ENCODE measurements at places on chromosomes 1 and 21.

DNA sequence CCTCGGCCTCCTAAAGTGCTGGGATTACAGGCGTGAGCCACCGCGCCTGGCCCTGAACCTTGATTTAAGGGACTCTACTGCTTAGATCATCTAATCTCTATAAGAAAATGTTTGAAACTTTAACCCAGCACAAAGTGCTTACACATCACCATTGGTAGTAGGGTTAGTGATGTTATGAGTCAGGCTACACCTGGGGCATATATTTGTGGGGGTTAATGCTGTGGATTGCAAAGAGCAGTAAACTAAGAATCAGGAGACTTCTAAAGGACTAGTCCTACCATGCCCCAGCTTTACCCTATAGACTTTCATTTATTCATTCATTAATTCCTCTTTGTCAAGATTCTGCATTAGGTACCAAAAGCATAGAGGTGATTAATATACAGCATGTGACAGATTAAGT, 880.5 kb downstream of the TTLL7 start:
- DNase-seq: no peak

GRCh38 chr21:39119891-39120290, 63.4 kb downstream of the PSMG1 start:
- no peak for DNase-seq

DNA sequence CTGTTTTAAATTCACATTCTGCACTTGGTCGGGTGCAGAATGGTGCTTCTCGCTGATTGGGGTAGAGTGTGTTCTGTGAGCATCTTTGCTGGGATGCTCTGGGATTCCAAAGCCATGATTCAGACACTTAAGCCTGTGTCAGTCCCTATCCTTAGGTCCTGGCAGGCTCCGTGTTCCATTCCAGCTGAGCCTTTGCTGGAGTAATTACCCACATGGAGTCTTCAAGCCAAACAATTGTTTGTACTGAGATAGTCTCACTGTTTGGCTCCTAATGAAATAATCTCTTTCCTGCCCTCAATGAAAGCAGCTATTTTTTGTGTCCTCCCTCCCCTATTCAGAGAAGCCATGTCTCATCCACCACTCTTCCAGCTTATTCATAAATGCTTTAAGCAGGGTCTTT, 18.7 kb downstream of the SMAP2 start:
- no peak for DNase-seq

DNA sequence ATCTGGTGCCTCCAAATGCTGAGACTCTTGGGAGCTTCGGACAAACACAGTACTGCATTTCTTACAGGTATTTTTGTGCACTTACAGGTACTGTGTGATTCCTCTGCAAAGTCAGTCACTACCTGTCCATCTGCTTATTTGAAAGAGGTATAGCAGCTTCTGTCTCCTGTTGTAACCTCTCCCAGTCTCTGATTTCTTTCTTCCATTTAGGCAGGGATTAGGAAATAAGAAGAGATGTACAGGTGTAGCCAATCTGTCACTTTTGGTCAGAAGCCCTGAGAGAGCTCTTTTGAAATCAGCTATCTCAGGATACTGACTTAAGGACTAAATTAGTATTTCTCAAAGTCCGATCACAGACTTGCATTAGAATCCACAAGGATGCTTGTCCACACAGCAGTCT, 54.0 kb downstream of the AKT3 start:
- no peak for DNase-seq

- no peak for DNase-seq
These were observed 20.7 kb upstream of the HAO2 start for GRCh38 chr1:119347858-119348257.

GRCh38 chr21:32298658-32299081, at the start of gene MRAP:
Gene MRAP (plus strand): TSS chr21:32298855. CDS start chr21:32298972, 117 bp downstream.
- DNase-seq: no peak

GRCh38 chr1:44558883-44559282, 115.4 kb downstream of the TMEM53 start:
- DNase-seq: no peak

DNA sequence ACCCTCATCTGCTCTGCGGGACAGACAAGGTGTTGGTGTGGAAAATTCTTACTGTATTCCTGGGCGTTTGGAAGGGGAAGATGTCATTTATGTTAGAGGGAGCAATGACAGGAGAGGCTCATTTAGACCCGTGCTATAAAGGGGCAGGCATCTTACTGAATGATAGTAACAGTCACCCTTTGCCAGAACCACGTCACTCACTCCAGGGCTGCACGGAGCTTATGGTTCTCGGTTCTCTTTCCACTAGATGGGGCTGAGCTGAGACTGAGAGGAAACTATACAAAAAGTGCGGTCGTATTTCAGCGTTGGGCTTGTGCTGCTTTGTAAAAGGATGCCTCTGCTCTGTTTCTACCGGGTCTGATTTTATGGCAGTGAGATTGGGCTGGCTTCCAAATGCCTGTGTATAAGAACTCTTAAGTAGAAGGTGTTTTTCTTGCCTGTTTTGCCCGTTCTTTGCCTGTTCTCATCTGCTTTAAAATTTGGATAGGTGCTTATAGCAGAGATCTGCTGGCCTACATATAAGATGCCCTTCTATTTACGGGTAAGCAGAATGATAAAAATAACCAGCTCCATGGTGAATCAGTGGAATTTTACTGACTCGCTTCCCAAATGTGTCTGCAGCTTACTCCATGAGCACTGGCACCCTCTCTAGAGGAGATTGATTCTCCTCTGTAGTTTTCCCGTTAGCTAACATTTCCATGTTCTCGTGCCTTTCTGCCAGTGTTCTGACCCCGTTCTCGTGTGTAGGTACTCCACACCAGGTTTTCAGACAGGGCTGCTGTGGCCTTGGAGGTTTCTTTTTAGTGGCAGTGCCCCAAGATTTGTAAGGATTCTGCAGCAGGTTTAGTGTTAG, 55.9 kb downstream of the MRPS6 start:
- DNase-seq: peak; percentile 63

- no peak for DNase-seq
These were observed 72.2 kb downstream of the DDX20 start for GRCh38 chr1:111827946-111828345.

GRCh38 chr1:11285883-11286734, 13.1 kb downstream of the UBIAD1 start:
- no peak for DNase-seq

GRCh38 chr1:155971910-155972809, 6.2 kb downstream of the ARHGEF2 start:
- DNase-seq: no peak

DNA sequence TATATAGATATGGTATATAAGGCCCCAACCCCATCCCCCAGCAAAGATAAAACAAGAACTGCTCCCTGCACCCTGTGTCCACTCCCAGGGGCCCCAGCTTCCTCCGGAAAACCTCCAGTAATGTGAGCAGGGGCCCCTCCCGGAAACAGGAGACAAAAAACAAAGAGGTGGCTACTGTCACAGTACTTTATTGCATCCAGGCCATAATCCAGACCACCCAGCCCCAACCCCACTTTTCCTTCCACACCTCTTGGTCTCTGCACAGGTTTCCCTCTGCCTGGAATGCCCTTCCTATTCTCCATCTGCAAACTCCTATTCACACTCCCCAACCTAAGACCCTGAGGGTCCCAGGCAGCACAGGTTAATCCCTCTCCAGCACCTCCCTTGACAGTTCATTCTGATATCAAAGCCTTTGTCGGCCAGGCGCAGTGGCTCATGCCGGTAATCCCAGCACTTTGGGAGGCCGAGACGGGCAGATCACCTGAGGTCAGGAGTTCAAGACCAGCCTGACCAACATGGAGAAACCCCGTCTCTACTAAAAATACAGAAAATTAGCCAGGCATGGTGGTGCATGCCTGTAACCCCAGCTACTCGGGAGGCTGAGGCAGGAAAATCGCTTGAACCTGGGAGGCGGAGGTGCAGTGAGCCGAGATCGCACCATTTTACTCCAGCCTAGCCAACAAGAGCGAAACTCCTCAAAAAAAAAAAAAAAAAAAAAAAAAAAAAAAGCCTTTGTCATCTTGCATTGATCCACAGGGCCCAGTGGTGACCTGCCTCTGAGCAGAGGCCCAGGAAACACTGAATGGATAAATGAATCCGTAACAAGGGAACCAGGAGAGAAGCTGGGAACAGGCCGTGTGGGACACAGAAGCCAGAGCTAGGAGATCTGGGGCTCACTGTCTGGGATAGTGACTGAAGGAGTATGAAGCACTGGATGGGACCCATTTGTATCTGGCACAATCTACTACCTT, 2.3 kb upstream of the AUNIP start:
- DNase-seq: no peak

DNA sequence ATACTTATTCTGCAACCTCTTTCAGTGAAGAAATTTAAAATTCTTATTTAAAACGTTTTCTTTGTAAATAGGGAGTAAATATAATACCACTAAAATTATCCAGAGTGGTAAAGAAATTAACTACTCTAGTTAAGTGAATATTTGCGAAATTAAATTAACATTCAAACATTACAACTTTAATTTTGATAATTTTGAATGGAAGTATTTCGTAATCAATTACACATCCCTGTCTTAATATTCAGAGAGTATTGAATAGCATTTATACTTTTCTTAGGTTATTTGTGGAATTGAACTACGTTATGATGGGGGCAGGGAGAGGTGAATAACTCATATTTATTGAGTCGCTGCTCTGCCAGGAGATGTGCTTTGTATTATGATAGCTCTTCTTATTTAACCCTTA, 96.3 kb upstream of the KIF26B start:
- no peak for DNase-seq
